RWPE1 (cell line): ENCODE measurements at places on chromosomes 1 and 21.

- peak; percentile 91 for DNase-seq
These were observed at the start of gene ATP1A1 for GRCh38 chr1:116372651-116373430. Gene ATP1A1, plus strand, starts transcription at chr1:116373244. Its CDS starts 268 bp downstream, at chr1:116373512.

GRCh38 chr1:14596591-14596990 lies 1.9 kb upstream of the KAZN start:
- no peak for DNase-seq

GRCh38 chr1:93878889-93879586 lies at the start of gene DNTTIP2:
Gene DNTTIP2, minus strand, starts transcription at chr1:93879206. Its CDS starts 58 bp downstream, at chr1:93879148.
- DNase-seq, result peak; percentile 90

DNA sequence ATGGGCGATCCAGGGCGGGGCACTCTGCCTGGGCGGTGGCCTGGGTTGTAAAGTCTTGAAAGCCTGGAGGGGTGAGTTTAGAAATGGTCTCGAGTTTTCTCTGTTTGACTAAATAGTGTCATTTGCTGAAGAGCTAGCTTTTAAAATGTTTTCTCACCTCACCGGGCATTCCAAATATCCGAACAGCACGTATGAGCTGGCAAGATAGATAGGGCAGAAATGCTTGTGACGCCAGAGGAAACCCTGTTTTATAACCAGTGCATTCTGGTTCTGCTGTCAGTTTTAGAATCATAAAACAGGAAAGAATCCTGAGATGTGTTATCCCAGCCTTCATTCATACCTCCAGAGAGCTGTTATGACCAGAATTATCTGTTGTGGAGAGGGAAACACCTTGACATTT lies 725 bp downstream of the RTCA start:
- no peak for DNase-seq

DNA sequence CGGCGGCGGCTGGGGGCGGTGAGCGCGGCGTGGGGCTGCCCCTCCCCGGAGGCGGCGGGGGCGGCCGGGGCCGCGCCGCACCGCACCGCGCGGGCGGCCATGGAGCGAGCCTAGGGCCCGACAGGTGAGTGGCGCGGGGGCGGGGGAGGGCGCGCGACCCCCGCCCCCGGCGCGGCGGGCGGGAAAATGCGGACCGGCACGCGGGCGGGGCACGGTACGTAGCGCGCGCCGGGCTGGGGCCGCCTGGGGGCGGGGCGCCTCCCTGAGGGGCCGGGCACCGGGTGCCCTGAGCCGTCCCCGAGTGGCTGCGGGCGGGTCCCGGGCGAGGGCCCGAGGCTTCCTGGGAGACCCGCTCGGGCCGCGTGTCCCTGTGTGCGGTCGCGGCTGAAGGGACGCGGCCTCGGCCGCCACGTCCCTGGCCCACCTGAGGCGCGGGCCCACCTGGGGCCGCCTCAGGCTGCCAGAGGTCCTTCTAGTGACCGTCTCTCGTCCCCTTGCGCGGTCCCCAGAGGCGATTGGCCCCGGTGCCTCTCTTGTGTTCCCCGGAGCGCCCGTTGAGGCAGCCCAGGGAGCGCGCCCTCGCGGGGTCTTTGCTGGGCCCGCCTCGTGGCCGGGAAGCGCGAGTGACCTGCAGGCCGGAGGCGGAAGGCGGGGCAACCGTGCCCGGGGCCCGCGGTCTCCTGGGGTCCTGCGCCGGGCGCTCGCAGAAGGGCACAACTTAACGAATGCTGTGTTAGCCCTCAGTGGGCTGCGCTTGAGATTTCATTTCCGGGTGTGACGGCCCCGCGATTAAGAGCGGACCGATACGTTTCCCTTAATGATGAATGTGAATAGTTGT lies 500 bp downstream of the FAM20B start:
- peak; percentile 77 for DNase-seq

- no peak for DNase-seq
These were observed 183.0 kb downstream of the ETS2 start for GRCh38 chr21:38988509-38989378.

GRCh38 chr21:44569861-44570517 lies 3.5 kb upstream of the KRTAP10-4 start:
- no peak for DNase-seq

GRCh38 chr1:82045221-82045620 lies 244.5 kb downstream of the ADGRL2 start:
- no peak for DNase-seq

GRCh38 chr1:48617252-48617651 lies 145.2 kb upstream of the SPATA6 start:
- DNase-seq, result no peak

DNA sequence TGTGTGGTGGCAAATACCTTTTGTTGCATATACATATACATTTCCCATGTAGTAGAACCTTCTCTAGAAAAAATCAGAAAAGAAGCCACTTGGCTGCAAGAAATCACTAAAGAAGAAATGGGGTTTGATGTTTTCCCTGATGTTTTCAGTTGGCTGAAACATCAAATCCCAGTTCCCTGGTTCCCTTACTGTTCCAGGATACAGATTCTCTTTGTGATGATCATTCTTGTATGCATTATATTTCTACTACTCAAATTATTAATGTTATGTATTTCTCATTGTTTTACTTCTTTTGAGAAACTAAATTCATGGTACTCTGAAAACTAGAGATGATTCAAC lies 7.6 kb downstream of the RNU1-2 start:
- DNase-seq, result no peak

- no peak for DNase-seq
These were observed 109.6 kb downstream of the CRYAA start for GRCh38 chr21:43278359-43278758.

- DNase-seq, result no peak
These were observed 30.9 kb downstream of the KCNT2 start for GRCh38 chr1:196577386-196577785.

DNA sequence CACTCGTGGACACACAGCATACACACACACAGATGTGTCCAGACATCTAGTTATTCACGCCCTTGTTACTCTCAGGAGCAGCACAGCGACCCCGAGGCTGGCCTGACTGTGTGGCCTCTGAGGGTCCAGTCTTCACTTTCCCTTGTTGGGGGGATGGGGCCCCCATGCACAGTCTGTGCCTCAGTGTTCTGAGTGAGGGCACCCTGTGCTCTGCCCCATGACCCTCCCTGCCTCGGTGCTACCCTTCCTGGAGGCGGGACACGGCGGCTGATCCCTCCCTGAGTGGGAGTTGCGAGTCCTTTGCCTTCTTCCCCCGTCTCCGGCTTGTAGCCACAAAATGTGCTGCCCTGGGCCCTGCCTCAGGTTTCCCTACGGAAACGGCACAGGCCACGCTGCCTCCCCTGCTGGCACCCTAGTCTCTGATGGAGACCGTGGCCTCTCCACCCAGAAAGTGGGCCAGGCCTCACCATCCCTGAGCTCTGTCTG lies 8.6 kb downstream of the CSTB start:
- no peak for DNase-seq

- no peak for DNase-seq
These were observed 46.7 kb downstream of the CLIC6 start for GRCh38 chr21:34715518-34715917.

DNA sequence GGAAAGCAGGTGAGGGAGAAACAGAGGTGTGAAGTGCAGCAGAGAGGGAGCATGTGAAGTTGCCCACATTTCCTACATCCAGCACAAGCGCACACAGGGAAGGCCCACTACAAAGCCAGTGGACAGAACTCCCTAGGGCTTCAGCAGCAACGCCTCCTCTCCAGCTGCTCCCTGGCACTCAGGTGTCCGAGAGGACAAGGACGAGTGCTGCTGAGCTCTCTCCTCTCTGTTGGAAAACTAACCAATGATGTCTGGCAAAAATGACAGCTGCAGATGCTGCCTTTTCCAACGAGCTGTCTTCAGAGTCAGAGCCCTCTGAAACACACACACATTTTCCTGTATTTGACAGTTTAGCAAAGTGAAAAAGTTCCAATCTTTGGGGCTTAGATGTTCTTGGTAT lies 86.8 kb downstream of the HSF2BP start:
- DNase-seq, result no peak

- DNase-seq, result no peak
These were observed 29.0 kb downstream of the SSBP3 start for GRCh38 chr1:54377040-54377691.

DNA sequence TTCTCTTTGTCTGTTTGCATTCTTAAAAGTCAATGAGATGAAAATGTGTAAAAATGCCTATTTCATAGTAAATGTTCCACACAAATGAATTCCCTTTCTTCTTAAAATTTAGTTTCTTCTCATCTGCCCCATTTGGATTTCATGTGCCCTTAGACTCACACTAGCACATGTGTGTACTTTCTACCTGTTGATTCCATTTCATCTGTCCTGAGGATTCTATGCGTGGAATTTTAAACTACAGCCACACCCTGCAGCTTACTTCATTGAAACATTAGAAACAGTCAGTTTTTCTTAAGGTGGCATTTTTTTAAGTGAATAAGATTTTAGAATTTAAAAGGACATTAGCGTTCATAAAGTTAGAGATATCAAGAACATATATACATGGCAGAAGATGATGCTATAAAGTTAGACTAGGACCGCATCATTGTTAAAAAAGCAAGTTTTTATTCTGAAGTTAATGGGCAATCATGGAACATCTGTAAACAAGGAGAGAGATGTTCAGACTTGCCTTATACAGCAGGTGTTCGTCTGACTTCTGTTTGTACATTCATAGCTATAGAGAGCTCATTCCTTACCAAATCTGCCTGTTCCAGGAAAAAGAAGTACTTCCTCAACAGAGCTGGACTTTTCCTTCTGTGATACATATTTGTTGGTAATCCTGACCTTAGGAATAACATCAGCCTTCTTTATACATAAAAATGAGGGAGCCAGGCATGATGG lies 3.9 kb upstream of the TUT4 start:
- peak; percentile 26 for DNase-seq

DNA sequence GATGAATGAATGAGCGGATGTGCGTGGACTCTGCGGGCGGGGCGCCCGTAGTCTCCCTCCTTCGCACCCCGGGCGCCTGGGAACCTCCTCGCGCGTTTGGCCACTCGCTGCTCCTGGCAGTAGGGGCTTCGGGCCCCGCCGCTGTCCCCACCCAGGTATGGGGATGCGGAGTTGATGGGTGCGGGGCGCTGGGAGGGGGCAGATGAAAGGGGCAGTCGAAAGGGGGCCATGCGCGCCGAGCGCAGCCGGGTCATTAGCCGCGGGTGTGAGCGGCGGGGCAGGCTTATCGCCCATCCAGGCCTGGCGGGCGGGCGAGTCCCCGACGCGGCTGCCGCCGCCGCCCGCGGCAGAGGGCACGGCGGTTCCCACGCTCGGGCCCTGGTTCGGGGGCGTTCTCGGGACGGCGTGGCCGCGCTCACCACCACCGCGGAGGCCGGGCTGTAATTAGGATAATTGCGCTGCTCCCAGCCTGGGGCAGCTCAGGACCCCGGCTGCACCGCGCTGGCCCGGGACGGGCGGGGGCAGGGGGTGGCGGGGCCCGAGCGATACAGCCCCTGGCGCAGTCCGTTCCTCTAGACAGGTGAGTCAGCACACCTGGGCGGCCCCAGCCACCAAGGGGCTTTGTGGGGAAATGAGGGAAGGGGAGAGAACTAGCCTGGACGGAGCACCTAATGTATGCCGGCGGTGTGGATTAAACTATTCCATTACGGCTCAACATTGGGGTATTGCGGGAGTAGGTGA lies 22.1 kb upstream of the CITED4 start:
- no peak for DNase-seq
